Frontal cortex (tissue), 4 donors: ENCODE measurements at places on chromosomes 12 and 14. TPM values are rescaled to one million over a fixed set of nuclear protein-coding genes. Genes with fewer than 3 reads are reported as not detected.

GRCh38 chr14:95601650-95602049, 66.8 kb downstream of the GLRX5 start:
- no peak for DNase-seq

DNA sequence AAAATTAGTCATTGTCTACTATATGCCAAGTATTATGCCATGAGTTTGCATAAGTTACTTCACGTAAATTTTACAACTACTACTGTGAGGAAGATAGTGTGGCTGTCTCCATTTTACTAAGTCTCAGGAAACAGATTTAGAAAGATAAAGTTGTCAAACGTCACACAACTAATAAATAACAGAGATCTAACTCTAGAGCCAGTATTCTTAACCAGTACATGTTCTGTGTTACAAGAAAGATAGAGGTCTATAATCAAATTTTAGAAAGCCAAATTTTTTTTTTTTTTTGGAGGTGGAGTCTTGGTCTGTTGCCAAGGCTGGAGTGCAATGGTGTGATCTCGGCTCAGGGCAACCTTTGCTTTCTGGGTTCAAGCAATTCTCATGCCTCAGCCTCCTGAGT, 14.2 kb downstream of the CLEC4C start:
- no peak for DNase-seq

GRCh38 chr14:68681256-68682011, 111.4 kb downstream of the ZFP36L1 start:
- DNase-seq: no peak

DNA sequence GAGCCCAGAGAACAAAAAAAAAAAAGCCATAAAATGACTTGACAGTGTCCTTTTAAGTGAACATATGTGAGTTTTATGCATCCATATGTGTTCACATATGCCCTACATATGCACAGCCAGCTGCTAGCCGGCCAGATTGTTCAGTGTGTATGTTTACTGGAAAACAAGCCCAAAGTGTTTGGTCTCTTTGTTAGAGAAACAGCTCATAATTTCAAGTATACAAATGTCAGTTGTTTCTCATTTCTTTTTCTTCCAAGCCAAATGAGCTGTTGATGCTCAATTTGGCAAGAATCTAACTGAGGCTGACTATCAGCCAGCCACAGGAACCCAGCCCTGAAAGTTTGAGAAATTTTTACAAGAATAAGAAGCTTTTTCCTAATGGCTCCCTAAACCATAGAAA, 60.8 kb upstream of the TSPAN8 start:
- DNase-seq: no peak

- DNase-seq: no peak
These were observed 56.0 kb upstream of the C14orf180 start for GRCh38 chr14:104523546-104523935.

DNA sequence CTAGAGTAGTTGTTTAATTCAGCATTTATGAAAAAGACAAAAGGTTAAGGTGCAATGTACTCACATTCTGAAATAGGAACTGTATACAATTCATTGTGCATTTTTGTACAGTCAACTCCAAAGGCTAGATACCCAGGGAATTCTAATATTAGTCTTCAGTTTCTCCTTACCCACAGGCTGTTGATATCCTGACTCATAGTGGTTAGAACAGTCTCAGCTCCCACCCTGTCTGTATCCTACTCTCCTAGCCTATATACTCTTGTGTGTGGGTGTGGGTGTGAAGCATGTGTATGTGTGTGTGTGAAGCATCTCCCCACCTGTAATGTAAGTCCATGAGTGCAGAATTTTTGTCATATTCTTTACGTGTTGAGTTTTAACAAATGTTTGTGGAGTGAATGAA, 229.5 kb downstream of the NAV3 start:
- no peak for DNase-seq

DNA sequence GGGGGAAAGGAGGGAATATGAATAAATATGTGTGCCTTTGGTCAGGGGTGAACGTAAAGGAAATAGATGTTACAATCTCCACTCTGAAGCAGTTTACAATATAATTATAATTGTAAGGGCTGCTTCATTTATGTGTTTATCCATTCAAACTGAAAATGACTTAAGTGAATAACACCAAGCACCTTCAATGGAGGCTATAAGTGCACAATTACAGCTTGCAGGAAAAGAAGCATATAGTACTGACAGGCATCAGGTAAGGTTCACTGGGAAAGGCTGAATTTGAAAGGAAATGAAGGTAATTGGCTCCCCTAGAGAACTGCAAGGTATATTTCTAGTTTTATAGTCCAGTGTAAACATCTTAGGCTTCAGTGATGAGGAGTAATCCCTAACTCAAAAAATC, 192.7 kb downstream of the STXBP6 start:
- DNase-seq: no peak

DNA sequence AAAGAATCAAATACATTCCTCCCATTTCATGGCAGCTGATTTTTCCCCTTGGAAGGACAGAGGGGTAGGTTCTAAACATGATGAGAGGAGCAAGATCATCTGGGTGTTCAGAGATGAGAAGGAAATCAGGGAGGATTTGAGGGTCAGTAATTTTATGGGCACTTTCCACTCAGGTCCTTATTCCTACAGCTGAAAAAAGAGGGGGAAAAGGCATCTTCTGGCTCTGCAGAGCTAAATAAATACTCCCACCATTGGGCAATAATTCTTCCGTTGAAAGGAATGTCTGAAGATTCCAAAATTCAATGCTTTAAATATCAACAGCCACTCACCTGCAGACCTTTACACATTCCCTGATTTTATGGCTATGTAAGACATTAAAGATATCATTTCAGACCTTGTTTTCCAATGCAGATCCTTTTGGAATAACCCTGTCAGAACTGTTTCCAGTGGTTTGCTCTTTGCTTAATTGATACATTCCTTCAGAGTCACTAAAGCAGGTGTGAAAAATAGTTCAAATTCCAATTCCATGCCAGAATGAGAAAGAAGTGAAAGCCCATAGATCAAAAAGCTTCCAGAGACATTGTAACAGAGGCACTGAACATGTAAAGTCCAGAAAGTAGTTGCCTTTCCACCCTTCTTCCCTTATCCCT, 233.3 kb upstream of the KRR1 start:
- DNase-seq: no peak

GRCh38 chr12:124379938-124380754, 85.3 kb downstream of the RFLNA start:
- DNase-seq: peak; percentile 64

DNA sequence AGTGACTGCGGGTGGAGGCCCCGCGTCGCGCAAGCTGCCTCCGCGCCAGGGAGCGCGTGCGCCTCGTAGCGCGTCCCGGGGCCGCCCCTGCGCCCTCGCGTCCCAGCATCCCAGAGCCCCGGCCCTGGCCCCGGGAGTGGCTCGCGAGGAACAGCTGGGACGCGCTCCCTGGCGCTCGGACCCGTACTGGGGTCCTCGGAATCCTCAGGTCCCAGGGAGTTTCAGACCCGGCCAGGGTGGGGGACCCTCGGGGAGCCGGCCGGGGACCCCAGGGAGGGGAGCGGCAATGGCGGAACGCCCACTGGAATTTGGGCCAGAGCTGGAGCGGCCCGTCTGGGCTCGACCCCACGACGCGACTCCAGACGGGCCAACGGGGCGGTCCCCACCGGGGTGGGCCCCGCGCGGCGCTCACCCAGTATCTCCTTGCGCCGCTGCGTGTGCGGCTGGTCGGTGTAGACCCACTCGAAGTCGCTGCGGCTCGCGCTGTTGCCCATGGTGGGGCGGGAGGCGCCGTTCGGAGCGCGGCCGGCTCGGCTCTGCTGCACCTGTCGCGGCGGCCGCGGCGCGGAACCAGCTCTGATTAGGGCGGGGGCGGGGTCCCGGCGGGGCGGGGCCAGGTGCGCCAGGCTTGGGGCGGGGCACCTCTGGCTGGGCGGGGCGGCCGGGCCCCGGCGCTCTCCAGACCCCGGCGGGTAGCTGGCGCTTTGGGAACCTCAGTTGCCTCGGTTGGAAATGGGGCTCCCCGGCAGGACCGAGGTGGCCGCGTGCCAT, at the start of gene DEGS2:
DEGS2 (minus strand) TSS at position 552 of the 771 bp plus-strand sequence; CDS start at position 494, 58 bp downstream.
- DNase-seq: no peak

- no peak for DNase-seq
These were observed 404.4 kb upstream of the MGAT4C start for GRCh38 chr12:86660488-86661147.

DNA sequence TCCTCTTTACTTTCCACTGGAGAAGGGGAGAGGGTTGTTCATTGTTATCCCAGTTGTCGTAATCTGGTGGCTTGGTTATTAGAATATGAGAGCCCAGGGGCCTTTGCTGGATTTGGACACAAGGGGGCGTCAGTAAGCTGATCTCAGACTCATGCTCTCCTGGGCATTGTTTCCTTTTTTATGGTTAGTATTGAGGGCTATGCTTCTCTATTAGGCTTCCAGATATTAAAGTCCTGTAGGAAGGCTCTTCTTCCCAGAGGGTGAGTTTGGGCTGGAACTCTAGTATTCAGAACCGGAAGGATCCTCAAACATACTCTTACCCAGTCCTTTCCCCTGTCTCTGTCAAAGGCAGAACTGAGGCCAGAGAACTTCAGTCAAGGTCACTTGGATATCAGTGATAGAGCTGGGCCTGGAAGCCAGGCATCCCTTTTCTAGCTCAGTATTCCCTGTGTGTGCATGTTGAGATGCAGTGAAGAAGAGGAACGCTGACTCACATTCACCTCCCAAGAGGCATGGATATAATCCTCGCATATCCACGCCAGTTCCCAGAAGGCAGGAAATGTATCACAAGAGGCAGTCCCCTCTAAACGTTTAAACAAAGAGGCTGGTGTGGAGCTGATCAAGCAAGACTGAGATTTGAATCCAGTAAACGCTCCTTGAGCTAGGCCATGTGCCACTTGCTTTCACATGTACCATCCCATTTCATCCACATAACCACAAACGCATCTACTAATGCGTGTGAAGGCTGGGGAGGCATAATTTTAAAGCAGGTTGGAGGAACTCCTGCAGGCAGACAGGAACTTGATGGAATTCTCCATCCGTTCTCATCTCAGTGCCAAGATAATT, 41.6 kb downstream of the UBE3B start:
- DNase-seq: peak; percentile 71

- no peak for DNase-seq
These were observed 23.9 kb downstream of the RBM19 start for GRCh38 chr12:113942209-113942608.

DNA sequence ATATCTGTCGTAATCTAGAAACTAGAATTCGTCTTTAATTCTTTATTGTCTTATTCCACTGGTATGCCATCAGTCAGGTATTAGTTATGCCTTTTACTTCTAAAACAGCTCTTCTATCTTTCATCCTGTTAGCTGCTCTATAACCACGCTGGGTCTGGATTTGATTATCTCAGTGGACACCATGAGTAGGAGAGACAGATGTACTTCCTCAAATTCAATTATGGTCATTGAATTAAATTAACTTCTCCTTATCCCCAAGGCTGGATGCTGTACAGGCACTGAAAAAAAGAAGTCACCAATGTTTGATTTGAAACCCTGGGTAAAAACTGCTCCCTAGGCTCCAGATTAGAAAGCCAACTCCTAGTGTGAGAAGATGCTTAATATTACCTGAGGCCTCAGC, 107.3 kb downstream of the PIK3C2G start:
- no peak for DNase-seq

DNA sequence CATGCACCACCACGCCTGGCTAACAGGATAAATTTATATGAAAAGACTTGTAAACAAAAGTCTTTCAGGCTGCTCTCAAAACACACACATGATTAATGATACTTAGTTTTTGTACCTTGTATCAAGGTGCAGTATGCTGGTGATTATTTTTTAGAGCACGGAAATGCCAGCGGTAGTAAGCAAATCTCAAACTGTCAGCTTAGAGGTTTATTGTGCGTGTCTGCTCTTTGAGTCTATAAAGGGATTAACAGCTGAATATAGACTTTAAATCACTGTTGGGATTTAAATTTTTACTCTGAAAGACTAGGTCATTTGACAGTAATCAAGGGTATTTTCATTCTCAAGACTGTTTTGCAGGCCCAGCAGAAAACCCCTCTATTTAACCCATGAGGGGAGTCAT, 50.5 kb downstream of the PLEKHA5 start:
- DNase-seq: no peak

- no peak for DNase-seq
These were observed 11.0 kb upstream of the BMP4 start for GRCh38 chr14:53967606-53968005.

DNA sequence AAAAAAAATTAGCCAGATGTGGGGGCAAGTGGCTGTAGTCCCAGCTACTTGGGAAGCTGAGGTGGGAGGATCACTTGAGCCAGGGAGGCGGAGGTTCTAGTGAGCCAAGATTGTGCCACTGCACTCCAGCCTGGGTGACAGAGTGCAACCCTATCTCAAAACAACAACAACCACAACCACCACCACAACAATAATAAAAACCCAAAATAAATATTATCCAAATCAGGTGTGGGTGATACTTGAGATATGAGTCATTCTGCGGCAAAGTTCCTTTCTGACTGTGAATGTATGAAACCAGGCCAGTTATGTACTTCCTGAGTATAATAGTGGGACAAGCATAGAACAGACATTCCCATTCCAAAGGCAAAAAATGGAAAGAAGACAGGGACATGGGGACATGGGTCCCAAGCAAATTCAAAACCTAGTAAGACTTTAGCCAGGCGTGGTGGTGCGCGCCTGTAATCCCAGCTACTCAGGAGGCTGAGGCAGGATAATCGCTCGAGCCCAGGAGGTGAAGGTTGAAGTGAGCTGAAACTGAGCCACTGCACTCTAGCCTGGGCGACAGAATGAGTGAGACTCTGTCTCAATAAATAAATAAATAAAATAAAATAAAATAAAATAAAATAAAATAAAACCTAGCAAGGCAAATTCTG, 9.7 kb upstream of the ERC1 start:
- no peak for DNase-seq

DNA sequence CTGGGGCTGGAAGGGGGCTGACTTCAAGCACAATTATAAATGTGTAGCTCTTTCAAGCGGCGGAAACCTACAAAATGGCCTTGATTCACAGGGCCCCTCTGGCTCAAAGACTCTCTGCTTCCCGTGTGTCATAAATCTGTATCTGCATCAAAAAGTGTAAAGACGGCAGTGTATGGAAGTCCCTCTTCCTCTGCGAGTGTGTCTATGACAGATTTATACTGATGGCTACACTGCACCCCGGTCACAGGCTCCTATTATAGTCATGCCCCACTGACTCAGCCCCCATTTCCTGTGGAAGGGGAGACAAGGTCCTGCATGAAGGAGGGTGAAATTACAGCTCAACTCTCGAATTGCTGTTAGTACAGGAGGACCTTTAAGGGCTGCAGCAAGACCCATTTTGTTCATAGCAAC, 68.6 kb downstream of the HMGA2 start:
- DNase-seq: no peak

DNA sequence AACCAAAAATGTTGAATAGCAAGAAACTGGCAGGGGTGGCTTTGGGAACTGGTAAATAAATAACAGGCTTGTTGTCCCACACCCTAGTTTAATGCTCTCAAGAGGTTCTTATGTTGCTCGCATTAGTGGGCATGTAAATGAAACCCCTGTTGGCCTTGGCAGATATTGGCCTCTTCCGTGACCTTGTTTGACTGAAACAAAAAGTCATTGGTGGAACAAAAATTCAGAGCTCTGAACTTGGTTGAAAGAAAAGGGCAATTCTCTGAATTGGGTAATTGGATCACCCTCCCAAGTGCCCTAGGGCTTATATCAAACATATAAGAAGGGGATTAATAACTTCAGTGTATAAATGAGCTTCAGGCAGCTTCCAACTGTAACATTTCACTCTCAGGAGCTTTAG, 426.2 kb downstream of the ZFP36L1 start:
- DNase-seq: no peak

The ATN1 gene
- total RNA-seq: 11.8 TPM

The RAD9B gene
- total RNA-seq: 1.2 TPM

The STYK1 gene
- 2.9 TPM for total RNA-seq

The ACOT6 gene
- total RNA-seq: not detected

The KLHDC2 gene
- 137 TPM for total RNA-seq

The NID2 gene
- 8.2 TPM for total RNA-seq

The STON2 gene
- total RNA-seq: 19.2 TPM

The GZMB gene
- not detected for total RNA-seq

The OR4E2 gene
- not detected for total RNA-seq
